ENCODE measurements at places on chromosomes 1 and 21.
A peak's percentile ranks its signal among the peaks of the same experiment; 100 is the strongest.

GRCh38 chr1:178532392-178532791, 19.5 kb downstream of the TEX35 start:
- DNase-seq = peak; percentile 86

- no peak for DNase-seq
These were observed 314.1 kb downstream of the DISC1 start for GRCh38 chr1:231940701-231941100.

DNA sequence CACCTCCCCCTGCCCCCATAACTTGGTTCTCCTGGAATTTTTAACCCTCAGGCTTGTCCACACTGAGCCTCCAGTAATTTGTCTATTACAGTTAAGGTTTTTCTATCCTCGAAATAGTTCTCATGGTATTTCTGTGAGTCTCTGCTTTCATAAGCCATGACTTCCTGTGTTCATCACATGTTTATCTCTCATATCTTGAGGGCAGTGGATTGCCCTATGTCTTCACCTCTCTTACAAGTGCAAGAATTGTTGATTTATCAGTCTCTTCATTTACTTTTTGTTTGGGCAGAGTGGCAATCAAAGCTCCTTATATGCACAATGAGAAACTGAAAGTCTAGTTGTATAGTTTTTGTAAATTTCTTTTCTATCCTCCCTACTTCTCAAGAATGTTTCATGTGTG, 328.4 kb downstream of the PLA2G4A start:
- no peak for DNase-seq

GRCh38 chr1:1942753-1943656, 23.9 kb upstream of the TMEM52 start:
- no peak for DNase-seq

Measured in suppressor macrophage treated with lipopolysaccharide for 4 hours (primary cell).